ENCODE measurements at places on chromosomes 1 and 21. TPM values are rescaled to one million over a fixed set of nuclear protein-coding genes. Genes with fewer than 3 reads are reported as not detected.

CD52 gene
- total RNA-seq, result 1.2 TPM

TBX19 gene
- total RNA-seq, result 2.9 TPM

ZNF692 gene
- 20.4 TPM for total RNA-seq

DNA sequence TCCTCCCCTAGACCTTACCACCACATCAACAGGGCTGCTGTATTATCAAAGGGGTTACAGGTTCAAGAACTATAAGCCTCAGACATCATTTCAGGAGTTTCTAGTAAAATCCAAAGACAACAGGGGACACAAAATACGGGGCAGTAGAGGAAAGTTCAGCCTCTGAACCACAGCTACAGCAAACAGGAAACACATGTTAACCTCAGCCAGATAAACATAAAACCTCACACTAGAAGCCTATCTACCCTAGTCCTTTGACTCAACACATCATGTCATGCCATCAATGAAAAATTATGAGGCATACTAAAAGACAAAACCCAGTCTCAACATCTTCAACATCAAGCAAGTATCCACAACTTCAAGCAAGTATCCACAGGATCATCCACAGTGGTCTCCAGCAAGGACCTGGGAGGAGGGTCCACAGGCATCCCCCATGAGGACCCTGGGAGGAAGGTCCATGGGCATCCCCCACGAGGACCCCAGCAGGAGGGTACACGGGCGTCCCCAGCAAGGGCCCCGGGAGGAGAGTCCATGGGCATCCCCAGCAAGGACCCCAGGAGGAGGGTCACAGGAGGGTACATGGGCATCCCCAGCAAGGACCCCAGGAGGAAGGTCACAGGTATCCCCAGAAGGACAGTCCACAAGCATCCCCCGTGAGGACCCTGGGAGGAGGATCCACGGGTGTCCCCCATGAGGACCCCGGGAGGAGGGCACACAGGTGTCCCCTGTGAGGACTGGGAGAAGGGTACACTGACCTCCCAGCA is 440.0 kb downstream of the MATN1 start:
- DNase-seq, result no peak

FMN2 gene
- total RNA-seq, result 0.33 TPM

PDE4B gene
- 0.33 TPM for total RNA-seq

OPTC gene
- not detected for total RNA-seq

NECTIN4 gene
- 13.6 TPM for total RNA-seq

DNA sequence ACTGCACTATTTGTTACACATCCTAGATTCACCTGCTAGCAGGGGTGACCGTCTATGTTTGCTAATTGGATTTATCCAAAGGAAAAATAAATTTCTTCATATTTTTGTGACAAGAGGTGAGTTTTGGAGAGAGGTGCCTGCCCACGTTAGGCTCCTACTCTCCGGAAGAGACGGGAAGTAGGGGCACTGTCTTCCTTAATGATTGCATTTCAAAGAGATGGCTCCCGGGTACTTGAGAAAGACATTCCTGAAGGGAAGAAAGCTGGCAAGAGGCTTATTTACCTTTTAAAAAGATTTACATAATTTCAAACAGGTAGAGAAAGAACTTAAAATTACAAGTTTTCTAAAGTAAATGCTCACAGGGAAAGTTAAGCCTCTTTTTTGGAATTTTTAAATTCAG is 18.7 kb upstream of the IL19 start:
- no peak for DNase-seq

TMEM167B gene
- 20.4 TPM for total RNA-seq

GPR52 gene
- 0.41 TPM for total RNA-seq

DNA sequence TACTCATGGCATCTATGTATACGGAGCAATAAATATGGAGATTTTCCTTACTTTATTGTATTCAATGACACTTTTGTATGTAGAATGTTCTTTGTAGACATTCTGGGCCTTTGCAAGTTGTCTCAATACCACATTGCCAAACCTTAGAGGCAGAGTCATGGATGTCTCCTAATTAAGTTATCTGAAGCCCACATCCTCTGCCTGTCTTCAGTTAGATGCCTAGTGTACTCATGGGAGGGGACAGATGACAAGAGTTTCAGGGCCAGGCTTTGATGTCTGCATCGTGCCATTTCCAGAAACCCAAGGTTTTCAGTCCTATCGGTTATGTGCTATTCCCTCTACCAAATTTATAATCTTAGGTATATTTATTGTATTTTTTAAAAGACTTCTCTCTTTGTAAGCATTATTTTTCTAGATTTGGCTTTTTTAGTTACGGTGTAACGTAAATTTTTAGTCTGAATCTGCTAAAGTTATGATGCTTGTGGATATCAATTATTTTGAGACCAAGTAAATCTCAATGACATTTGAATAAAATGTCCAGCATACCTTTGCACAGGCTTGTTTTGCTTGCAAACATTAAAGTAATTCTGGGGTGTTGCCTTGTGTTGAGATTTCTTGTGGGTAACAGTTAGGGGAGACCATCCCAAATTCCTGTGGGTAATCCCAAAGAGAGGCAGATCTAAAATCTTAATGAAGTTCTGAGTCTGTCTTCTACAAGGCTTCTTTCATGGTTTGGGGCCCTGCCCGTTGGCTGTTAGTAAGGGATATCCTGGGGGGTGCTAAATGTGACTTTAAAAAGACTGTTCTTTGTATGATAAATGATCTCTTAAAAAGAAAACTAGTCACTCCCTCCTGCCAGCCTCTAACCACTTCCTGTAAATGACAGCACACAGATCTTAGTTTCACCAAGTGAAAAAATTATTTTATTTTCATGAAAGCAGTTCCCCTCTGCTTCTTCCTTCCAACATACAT is 8.0 kb upstream of the MACF1 start:
- DNase-seq, result no peak

S100A1 gene
- 2.0 TPM for total RNA-seq
